Stimulated activated CD8-positive, alpha-beta memory T cell treated with anti-CD3 and anti-CD28 coated beads, Interleukin-7, amount 100 ng/mL, for 4 hours (primary cell): ENCODE measurements at places on chromosomes 11 and 22.

GRCh38 chr11:134978388-134979088, 566.5 kb upstream of the B3GAT1 start:
- DNase-seq, result no peak

DNA sequence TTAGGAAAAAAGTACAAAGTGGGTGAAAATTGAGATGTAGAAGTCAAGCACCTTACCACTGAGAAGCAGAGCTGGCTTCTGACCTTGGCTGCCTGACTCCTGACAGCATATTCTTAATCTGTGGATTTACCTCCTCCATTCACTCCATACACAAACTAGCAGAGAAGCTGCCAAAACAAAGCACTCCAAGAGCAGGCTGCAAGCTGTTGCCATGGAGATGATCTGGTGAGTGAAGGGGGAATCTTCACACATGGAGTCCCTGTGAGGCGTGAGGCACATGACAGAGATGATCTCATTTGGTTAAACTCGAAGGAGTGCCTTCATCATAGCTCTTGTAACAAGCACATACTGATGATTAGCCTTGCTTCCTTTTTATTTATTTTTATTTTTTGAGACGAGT, 16.1 kb downstream of the COMMD9 start:
- no peak for DNase-seq

- DNase-seq, result no peak
Observed at GRCh38 chr11:20125927-20126326, 34.3 kb downstream of the DBX1 start.

- DNase-seq, result no peak
Observed at GRCh38 chr11:22337596-22338485, at the start of gene SLC17A6. SLC17A6 (plus strand) TSS chr11:22338381; CDS start chr11:22338534, 153 bp downstream.

DNA sequence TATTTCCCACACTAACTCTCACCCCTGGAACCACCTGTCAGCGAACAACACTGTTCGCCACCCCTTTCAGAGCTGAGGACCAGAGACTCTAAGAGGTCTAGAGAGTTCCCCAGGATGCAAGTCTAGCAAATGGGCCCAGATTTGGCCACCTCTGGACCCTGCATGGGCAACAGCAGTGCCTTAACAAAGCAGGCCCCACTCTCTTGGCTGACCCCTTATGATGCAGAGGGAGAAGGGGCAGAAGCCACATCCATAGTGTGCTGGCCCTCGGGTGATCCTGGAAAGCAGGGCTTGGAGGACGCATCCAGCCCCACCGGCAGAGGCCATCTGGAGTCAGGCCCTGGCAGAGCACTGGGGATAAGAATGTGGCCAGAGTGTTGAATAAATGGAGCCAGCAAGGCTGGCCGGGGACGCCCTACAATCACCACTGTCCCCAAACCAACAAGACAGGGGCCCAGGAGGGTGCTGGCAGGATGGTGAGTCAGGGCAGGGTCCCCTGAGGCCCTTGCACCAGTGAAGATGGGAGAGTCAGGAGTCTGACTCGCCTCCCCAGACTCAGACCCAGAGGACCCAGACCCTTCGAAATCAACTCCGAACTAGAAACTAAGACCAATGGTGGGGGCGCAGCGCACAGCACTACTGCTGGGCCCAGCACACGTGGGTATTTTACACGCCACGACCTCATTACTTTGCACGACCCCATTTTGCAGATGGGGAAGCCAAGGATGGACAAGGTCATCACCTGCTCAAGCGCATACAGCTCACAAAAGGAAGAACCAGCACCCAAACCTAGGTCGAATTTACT, 6.5 kb downstream of the CSNK1E start:
- no peak for DNase-seq
